Umbilical cord (tissue), 2 donors: ENCODE measurements at places on chromosomes 1 and 21.
A peak's percentile ranks its signal among the peaks of the same experiment; 100 is the strongest.

GRCh38 chr21:39630191-39630591, 17.5 kb downstream of the B3GALT5 start:
- DNase-seq, result no peak

GRCh38 chr1:234538062-234538731, 59.2 kb upstream of the TARBP1 start:
- no peak for DNase-seq

DNA sequence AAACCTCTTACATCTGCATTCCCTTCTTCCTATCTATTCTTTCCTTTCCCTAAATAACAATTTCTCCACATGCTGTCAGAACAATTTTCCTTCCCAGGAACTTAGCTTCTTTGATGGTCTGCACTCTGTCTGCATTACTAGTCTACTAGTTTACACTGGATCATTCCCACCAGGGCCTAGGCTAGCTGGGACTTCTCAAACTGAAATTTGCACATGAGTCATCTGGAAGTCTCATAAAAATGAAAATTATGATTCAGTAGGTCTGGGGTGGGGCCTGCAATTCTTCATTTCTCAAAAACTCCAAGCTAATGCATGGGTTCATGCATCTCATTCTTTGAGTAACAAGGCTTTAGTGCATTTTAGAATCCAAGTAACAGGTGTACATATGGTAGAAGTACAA, 74.2 kb downstream of the GABPA start:
- DNase-seq, result peak; percentile 71

- peak; percentile 23 for DNase-seq
Observed at GRCh38 chr1:161359291-161359690, 8.4 kb downstream of the CFAP126 start.

- DNase-seq, result no peak
Observed at GRCh38 chr1:99369154-99369553, 104.9 kb downstream of the PLPPR4 start.

DNA sequence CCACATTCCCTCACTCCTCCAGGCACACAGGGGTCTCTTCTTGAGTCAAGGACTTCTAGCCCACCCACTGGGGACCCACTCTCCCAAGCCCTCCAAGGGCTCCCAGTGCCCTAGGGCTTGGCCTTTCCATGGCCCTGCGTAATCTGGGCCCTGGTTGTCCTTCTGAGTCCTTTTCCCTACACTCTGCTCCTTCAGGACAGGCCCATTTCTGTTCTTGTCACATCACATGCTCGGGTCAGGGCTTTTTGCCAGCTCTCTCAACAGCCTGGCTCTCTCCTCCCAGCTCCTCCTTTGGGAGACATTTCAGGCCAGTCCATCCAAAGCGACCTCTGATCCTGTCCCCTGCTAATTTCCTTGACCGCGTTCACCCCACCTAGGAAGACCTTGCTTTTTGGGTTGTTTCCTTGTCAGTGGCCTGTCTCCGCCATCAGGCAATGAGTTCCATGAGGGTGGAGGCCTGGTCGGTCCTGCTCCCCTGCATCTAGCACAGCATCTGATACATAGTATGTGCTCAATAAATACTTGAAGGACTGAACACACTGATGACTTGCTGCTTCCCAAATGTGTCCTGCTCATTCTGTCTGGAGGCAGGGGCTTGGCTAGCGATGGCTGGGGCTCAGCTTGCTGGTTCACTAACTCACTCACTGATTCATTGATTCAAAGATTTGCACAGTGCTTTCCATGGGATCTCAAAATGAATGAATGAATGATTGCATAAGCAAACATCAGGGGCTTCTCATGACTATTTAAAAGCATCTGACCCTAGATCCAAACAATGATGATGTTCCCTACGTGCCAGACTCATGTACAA, 44.8 kb downstream of the DHRS3 start:
- no peak for DNase-seq

- DNase-seq, result peak; percentile 57
Observed at GRCh38 chr1:172054172-172054571, 212.9 kb downstream of the DNM3 start.

GRCh38 chr1:46244656-46245371, 2.7 kb upstream of the RAD54L start:
- peak; percentile 16 for DNase-seq

GRCh38 chr1:53373246-53373645, 45.4 kb upstream of the LRP8 start:
- no peak for DNase-seq
